ENCODE measurements at places on chromosomes 7 and 10.

GRCh38 chr7:151796871-151797537, 79.9 kb downstream of the PRKAG2 start:
- DNase-seq, result no peak

- no peak for DNase-seq
Measured at GRCh38 chr7:125357676-125358455, 428.2 kb upstream of the POT1 start.

DNA sequence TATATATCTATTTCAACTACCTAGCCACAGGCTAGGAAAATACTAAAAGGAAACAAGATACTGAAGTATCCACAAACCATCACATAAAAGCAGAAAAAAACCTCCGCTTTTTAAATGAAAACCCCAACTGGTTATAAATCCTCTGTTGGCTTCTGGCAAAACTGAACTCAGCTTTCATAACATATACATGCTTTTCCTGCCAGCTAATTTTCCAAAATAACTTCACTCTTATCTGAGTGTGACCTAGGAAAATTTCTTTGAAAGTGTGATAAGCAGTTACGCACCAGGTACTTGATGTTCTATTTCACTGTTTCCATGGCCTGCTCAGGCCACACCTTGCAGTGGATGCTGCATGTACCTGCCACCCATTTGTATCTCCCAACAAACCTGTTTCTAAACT, 11.8 kb downstream of the FAM3C start:
- DNase-seq, result no peak

- DNase-seq, result no peak
Measured at GRCh38 chr10:104342941-104343411, 4.7 kb upstream of the ITPRIP start.

DNA sequence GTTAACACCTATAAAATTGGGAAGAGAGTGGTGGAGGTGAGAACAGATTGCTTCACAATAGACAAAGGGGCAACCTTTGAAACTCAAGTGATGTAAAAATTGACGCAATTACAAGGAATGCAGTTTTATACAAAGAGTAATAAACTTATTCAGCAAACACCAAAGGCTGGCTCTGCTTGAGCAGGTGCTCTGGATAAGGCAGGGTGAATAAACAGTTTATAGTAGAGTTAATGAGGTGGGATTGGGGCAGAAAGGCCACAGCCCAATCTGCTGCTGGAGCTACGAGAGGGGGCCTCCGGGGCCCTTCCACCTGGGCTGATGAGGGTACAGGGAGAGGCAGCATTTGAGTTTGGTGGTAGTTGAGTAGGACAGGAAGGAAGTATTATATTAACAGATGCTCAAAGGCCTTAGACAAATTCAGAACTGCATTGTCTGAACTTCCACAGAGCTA, 6.0 kb downstream of the MUC12 start:
- no peak for DNase-seq

- DNase-seq, result no peak
Measured at GRCh38 chr7:118747473-118747872, 523.0 kb downstream of the ANKRD7 start.
